Femur (tissue), 1 donor: ENCODE measurements at places on chromosomes 7 and 10.

DNA sequence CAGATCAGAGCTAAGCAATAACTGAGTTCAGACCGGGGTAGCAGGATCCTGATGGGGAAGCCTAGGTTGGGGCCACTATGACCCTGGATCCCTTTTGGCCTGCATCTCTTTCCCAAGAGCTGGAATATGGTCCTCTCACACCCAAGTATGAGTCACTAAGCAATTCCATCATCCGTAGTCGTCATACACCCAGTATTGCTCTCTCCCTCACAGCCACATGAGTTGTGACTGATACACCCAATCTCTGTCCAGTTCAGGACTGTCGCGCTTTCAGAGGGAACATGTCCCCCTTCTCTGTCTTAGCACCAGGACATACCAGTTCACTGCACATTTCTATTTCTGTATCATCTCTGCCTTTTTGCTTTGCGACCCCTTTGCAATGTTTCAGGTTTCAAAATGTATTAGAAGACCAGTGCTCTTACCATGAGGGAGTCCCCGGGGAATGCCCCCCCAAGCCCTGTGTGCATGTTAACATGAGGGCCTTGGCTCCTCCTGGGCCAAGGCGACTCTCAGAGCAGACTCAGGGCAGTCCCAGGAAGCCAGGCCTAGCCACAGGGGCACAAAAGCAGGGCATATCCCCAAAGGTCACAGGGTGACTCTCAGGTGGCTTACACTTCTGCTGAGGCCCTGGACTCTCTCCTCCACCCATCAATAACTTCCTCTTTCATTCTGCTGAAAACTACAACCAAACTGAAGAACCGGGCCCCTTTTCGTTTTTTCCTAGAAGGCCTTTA lies 75.3 kb upstream of the SAMD8 start:
- DNase-seq = no peak

DNA sequence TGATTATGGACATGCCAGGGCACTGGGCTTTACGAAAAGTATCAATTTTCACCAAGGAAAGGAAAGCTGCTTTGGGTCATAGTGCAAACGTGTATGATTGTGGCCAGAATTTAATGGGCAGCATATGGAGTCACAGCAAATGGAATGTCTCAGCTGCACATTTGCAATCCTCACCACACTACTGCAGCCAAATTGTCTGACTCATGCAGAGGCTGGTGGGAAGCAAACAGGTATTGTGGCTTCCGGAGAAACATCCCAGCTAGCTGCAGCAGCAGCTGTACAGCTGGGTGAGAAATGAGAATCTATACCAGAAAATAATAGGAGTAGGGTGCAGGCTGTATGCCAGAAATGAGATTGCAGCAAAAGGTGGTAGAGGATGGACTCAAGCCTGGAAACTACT lies 374.7 kb upstream of the VWC2 start:
- DNase-seq = peak; percentile 22

DNA sequence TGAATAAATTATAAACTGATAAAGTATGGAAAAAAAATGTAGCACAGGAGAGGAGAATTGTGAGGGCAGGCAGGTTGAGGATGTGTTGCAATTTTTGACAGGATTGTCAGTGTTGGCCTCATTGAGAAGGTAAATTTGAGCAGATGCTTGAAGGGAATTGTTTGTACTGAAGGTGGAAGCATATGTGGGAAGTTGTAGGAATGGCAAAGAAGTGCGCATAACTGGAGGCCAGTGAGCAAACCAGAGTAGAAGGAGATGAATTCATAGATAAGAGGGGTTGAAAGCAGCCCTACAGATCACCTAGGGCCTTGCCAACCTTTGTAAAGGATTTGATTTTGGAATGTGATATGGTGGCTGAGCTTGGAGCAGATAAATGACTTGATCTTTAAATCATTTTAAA lies 6.4 kb downstream of the DNAJB9 start:
- DNase-seq = no peak

DNA sequence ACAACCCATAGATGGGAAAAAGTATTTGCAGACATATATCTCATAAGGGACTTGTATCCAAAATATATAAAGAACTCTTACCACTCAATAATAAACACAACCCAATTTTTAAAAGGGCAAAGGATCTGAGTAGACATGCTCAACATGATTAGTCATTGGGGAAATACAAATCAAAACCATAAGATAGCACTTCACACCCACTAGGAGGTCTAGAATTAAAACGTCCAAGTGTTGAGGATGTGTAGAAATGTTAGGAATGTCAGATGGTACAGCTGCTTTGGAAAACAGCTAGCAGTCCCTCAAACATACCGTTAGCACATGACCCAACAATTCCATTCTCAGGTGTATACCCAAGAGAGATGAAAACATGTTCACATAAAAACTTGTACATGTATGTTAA lies 8.3 kb downstream of the PSTK start:
- DNase-seq = no peak

GRCh38 chr10:11230498-11231167 lies 213.0 kb downstream of the CELF2 start:
- DNase-seq = no peak

GRCh38 chr7:5652118-5652517 lies 129.3 kb downstream of the RNF216 start:
- DNase-seq = no peak
